ENCODE measurements at places on chromosomes 6 and 20.
A peak's percentile ranks its signal among the peaks of the same experiment; 100 is the strongest.

DNA sequence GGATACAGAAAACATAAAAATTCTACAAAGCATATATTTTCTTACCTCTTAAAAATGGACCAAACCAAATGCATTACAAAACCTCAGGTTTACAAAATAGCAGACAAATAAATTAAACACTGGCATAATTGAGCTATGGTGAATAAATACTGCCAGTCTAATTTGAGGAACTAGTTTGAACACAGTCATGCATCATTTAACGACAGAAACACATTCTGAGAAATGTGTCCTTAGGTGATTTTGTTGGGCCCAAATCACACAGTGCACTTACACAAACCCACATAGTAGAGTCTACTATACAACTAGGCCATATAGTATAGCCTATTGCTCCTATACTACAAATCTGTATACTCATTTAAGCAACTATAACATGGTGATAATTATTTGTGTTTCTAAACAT, 215.6 kb downstream of the FOXC1 start:
- no peak for DNase-seq

DNA sequence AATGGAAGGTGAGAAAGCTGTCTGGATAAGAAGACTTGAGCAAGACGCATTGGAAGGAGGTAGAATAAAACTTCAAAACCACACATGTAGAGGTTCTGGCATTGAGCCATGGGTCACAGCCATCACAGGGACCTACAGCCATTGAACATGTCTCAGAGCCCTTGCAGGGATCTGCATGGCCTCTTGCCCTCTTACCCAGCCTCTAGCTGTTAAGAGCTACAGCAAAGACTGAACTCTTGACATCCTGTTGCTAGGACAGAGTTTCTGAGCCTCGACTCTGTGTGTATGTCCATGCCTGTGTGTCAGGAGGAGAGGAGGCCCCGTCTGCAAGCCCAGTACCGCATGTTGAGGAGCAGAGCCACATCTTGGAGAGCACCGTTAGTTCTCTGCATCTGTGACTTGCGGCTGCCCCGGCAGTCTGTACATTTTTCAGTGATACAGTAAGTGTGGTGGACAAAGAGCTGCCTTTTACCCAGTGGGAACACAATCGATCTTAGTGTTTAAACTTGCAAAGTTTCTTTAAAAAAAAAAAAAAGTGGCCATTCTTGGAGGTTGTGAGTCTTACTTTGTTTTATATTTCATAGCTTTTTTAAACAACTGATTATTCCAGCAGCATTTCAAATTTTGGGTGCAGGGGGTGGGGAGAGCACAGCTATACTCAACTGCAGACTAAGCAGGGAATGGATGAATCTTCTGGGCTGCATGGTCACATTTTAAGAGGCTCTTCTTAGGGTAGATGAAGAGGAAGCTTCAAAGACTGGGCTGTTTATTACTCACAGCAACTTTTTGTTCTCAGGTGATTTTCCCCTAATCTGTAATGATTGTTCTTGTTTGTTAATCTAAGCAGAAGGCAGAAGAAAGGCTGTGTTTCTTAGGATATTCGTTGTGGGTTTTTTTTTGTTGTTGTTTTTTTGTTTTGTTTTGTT, 88.5 kb downstream of the TBC1D7 start:
- no peak for DNase-seq

DNA sequence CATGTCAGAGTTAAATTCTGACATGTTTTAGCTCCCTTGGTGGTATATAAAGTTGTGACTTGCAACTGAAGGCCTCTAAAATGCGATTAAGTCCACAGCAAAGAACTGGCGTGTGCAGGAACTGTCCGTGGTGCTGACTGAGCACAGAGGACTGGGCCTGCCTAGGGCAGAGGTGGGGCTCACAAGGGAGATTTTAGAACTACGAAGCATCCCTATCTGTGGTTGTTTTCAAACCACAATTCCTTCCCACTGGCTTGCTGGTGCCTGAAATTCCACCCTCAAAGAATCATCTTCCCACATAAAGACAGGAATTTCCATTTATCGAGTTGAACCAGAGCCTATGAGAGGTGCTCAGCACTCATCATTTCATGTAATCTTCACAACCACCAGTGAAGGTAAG, 30.1 kb downstream of the RIMS4 start:
- peak; percentile 49 for DNase-seq

- peak; percentile 41 for DNase-seq
Observed at GRCh38 chr20:4592316-4593148, 129.2 kb upstream of the PRND start.

- no peak for DNase-seq
Observed at GRCh38 chr6:168908887-168909286, 344.8 kb downstream of the THBS2 start.

DNA sequence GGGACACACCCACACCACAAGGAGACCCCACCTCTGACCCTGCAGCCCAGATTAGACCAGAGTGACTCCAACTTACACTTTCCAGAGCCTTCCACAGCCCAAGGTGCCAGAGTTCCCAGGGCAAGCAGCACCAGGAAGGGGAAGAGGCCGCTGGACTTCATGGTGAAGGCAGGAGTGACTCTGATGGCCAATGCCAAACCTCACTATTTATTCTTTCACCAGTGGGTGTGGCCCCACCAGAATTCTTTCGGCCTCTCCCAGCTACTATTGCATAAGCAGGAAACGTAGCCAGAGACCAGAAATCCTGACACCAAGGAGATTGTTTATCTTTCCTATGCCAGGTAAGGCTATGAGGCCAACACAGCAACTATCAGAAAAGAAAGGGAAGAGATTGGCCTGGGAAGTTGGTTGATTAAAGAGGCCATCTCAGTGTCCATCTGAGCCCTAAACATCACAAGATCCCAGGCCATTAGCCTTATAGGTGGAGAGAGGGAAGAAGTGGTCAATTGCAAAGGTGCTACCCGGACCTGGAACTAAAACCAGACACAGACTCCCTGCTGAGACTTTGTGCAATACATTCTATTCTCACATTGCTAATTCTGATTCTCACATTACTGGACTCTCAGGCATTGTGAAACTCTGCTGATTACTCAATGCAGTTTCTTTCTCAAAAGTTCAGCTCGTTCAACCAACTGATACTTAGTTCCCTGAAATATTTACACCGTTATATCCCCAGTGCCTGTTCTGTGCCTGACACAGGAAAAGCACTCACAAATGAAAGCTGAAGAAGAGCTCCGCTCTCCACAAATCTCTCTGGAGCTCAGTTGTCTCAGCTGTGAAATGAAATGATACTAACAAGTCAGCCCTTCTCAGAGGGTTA, at the start of gene SLPI:
SLPI (minus strand) TSS at position 182 of the 880 bp plus-strand sequence; CDS start at position 161, 21 bp downstream.
- DNase-seq: no peak

- no peak for DNase-seq
Observed at GRCh38 chr6:66662196-66662595, 955.2 kb upstream of the EYS start.

DNA sequence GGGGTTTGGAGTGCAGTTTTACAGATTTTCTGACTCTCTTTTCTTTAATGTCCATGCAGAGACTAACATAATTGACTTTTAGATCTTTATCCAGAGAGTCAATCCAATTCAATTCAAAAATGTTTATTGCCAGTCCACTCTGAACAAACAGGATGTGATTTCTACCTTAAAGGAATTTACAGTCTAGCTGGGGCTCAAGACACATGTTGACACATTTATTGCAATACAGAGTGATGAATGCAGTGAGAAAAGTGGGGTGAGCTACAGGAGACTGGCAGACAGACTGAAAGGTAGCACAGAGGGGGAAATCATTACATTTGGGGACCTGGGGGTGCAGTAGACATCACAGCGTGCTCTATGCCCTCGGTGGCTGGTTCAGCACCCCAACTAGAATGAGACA, 193.9 kb downstream of the SLC24A3 start:
- no peak for DNase-seq

GRCh38 chr20:51752343-51752951, 15.7 kb downstream of the ATP9A start:
- DNase-seq: no peak

DNA sequence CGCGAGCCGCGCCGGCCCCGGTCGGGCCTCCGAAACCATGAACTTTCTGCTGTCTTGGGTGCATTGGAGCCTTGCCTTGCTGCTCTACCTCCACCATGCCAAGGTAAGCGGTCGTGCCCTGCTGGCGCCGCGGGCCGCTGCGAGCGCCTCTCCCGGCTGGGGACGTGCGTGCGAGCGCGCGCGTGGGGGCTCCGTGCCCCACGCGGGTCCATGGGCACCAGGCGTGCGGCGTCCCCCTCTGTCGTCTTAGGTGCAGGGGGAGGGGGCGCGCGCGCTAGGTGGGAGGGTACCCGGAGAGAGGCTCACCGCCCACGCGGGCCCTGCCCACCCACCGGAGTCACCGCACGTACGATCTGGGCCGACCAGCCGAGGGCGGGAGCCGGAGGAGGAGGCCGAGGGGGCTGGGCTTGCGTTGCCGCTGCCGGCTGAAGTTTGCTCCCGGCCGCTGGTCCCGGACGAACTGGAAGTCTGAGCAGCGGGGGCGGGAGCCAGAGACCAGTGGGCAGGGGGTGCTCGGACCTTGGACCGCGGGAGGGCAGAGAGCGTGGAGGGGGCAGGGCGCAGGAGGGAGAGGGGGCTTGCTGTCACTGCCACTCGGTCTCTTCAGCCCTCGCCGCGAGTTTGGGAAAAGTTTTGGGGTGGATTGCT, 1.3 kb downstream of the VEGFA start:
- peak; percentile 47 for DNase-seq

DNA sequence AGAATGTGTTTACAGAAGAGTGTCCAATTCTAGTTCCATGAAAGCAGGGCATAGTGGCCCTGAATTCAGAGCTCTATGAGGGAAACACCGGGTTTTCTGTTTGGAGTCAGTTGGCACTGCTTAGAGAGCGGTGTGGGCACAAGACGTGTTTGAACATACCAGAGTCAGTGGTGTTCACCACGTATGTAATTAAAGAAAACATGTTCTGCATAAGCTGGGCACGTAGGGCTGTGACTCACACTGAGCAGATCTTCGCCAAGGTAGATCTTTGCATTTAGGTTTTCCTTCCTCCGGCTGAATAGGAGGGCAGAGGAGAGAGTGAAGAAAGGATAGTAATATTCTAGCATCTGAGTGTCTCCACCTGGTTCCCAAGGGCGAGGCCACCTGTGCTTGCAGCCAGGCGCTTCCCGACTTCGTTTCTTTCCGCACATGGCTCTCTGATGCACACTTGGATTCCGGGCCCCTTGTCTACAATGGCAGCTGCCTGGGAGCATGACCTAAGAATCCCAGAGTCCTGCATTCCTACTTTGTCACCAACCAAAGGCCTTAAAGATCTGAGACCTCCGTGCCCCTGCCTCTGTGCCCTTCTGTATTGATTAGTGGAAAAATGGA, 136.2 kb downstream of the ERMARD start:
- no peak for DNase-seq

DNA sequence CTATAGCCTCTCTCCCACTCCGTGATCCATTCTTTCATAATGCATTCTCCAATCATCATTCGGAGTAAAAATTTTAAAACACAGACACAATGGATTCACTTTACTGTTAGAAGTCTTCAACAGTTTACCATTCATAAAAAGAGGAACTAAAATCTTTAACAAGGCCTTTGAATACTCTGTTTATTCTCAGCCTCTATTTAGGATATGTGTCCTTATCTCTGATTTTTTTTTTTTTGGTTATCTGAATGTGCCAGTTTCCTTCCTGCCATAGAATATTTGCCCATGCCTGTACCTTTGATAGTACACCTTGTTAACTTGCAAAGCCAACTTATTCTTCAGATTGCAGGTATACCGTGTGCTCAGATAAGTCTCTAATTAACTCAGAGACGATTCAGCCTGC, 11.1 kb downstream of the CRISP1 start:
- peak; percentile 9 for DNase-seq

DNA sequence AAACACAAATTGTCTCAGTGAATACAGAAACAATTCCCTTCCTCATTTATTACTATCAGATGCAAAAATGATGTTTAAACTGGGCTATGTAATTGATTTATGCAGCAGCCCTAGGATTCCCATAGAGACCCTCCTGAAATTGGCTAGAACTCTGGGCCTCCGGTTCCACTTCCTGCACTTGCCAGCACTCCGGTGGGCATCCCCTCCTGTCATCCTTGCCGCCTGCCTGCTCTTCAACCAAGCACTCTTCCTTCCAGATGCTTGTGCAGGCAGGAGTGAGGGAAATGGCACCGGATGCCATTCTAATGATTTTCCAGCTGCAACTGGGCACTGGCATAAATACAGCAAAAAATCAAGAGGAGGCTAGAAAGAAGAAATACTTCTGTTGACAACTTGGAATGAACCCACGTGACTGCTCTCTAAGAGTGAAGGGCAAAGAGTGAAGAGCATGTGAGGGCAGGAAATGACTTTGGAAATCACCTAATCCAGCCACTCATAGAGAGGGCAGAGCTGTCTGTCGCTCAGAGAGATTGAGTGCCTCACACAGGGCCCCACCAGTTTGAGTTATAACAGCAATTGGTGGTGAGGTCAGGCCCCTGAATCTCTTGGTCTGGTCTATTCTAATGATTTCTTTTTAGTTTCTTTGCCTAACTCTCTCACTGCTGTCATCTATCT, 3.7 kb upstream of the NEDD9 start:
- DNase-seq: peak; percentile 66

All from hematopoietic multipotent progenitor cell (in vitro differentiated cells).